ENCODE measurements at places on chromosomes 1 and 21.

DNA sequence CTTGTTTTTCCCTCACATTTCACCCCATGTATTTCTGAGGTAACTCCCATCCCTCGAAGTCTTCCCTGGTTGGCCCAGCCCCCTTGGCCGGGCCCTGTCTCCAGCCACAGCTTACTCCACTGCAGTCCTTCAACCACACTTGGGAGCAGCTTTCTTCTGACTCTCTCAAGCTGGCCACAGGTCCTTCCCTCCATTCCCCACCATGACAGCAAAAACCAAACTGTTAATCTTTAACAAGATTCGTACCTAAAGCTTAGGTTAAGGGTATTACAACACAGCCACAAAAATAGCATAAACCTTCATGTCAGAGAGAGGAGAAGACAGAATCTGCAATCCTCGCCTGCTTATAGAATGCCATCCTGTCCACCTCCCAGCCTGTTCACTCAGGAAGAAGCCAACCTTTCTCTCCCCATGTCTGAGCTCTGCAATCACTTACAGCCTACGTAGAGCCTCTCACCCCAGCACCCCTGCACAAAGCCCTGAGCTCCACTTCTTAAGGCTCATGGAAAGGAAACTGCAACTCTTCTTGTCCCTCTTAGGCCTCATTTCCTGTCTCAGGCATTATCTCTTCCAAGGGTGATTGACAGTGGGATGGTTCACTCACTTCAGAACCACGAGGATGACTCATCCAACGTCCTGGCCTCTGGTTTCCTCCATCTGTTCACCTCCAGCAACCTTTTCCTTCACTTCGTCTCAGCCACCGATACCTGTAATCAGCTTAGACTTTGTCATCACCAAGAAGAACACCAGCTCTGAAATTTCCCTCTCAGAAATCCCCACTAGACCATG is 72.8 kb downstream of the CD2 start:
- DNase-seq: no peak

DNA sequence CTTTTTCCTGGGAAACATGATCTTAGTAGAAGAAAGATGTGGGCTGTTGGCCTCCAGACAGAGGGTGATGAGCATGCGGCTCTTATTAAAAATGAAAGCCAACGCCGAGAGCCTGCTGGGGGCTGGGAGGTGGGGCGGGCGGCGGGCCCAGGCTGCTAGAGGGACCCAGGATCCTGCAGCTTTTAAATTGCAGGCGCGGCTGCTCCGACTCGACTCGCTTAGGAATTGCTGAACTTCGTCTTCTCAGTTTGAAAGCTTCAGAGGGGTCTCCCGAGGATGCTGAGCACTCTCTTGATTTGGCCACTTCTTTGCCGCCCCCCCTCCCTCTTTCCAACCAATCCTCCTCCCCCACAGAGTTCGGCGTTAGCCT is 1.2 kb downstream of the AGPAT3 start:
- DNase-seq: no peak

DNA sequence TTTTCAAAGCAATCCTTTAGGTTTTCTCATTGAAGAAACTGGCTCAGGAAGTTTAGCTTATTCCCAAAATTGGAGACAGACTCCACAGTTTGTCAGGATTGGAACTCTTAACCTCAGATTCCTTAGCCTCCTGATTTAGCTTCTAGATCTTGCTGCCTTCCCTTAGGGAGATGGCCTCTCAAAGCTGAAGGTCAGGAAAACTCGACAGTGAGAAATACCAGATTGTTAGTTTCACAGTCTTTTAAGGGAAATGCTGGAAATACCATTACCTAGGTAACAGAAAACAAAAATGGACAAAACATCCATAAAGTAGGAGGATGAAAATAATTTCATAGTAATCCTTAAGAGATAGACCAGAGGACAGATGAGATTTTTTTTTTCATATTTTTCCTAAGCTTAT is 7.8 kb downstream of the RASAL2 start:
- no peak for DNase-seq

DNA sequence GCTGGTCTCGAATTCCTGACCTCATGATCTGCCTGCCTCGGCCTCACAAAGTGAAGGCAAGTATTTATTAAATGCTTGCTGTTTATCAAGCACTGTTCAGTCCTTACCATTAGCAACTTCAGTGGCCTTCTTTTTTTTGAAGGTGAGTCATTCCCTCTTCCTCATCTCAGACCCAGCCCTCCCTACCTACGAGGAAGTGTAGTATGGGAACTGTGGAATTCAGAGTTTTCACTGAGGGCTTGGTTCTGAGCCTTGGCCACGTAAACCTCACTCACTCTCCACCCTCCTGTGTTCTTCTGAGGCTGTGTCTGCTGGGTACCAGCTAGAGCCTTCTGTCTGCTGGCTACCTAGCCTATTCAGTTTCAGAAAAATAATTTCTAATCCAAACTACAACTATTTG is 218.3 kb upstream of the SGIP1 start:
- no peak for DNase-seq

DNA sequence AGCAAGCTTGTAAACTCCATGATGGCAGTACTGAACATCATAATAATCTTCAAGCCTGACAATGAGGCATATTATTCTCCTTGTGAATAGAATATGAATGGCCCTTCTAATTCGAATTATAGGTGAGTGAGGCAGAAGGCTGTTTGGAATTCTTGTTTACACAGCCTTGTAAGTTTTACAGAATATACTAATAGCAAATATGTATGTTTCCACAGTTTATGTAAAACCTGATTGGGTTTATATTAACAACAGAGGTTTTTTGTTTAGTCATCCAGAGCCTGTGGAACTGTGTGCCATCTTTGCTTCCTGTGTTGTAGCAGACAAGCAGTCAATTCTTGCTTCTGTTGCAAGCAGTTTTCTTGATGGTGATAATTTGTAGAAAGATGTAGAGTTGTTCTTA is 8.0 kb downstream of the OSBPL9 start:
- DNase-seq: no peak

DNA sequence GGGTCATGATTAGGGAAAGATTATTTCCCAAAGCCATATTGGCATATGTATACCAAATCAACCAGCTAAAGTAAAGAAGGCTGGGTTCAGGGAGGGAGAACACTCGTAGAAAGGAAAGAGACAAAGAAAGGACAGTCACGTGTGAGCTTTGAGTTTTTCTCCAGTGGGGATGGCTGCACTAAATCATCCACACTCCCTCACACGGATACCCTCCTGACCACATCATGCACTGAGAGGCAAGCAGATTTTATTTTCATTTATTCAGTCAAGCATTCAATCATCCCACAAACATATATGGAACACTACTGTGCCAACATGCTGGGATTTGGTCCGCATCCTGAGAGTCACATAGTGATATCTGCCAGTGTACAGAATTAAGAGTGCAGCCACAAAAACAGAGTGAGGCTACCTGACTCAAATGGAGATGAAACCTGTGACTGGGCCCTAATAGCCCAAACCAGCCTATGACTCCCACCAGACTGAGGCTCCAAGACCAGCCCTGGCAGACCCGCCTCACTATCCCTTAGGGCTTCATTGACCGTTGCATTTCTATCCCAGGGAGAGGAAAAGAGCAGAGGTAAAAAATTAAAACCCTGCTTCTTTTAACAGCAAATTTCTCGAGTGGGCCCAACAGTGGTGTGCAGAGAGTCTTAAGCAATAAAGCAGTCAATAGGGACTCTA is 155.9 kb downstream of the BARHL2 start:
- DNase-seq: no peak

DNA sequence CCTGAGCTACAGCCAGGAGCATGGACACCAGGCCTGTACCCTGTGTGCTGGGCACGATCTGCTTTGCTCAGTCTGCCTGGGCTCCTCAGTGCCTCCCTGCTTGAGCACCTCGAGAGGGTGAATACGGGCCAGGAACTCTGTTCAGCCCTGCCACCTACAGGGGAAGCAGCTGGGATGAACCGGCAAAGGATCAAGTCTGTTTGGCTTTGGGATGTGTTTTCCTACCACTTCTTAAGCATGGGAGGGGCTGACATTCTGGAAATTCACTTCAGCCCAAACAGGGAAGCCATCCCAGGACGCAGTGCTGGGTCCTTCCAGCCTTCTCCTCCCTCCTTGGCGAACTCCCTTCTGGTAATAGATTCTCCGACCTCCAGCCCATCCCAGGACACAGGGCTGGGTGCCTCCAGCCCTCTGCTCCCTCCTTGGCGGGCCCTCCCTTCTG is 55.8 kb upstream of the SELENON start:
- no peak for DNase-seq

GRCh38 chr1:153796786-153797659 is 21.8 kb downstream of the SLC27A3 start:
- DNase-seq: no peak

GRCh38 chr1:1058921-1059493 is 15.1 kb downstream of the RNF223 start:
- no peak for DNase-seq

GRCh38 chr1:53579221-53580008 is 120.2 kb downstream of the DMRTB1 start:
- DNase-seq: no peak

GRCh38 chr1:205965036-205965884 is 22.0 kb upstream of the SLC26A9 start:
- no peak for DNase-seq

DNA sequence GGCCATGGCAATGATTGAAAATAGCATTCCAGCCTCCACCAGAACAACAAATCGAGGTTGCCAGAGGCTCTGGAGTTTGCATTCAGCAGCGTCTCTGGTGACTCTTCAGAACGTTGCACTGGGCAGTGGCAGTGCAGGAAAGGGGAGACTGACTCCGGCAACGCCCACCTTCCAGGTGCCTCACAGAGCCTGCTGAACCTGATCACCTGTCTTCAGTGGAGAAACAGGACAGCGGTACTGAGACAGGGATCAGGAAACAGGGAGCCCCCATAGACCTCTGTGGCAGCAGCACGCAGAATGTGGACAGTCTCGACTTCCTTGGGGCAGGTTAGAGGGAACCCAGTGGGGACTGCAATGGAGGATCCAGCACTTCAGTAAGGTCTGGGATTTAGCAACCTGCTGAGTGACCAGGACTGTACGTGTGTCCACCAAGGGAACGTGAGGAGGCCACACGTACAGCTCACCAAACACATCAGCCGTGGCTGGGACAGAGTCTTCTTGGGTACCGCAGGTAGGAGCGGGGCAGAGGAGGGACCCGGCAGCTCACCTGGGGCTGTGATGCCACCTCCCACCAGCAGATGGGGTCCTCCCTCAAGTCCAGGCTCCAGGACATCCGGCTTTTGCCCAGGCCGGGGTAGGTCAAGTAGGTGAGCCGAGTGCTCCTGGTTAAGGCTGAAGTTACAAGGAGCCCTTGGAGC is 128.6 kb downstream of the PRDM2 start:
- no peak for DNase-seq

GRCh38 chr1:91685994-91686393 is 185.3 kb downstream of the CDC7 start:
- DNase-seq: no peak

DNA sequence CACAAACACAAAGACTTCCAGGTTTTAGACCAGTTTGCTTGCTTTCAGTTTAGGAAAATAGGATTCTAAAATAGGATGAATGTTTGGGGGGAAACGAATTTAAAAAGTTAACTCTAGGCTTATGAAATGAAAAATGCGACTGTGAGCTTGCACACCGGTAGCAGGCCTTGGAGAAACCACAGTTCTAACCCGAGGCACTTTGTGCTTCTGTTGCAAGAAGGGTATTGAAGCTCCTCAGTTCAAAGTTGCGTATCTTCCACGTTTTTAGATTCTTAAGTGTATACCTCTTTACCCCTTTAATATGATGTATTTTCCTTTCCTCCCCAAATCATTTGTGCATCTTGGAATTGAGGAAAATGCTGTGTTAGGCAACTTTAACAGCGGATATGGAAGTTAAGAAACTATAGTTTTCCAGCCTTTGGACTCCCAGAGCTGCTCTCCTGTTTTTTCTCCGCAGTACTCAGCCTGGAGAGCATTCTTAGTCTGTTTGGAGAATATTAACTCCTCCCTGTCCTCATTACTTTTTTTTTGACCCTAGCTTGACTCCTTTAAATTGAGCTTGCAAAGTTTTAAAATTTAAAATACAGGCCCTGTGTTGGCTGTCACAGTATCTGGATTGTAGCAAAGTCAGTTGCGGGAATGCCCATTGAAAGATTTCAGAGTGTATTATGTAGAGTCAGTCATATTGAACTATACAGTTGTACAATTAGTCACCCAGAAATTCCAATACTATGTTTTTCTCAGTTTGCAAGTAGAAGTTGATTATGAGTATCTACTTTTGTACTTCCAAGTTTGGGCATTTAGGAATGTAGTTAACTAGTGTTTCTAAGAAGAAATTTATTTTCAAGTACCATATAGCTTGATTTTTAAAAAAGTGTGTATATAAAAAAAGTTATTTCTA is 2.6 kb downstream of the MRPS6 start:
- no peak for DNase-seq

- DNase-seq: no peak
Measured at GRCh38 chr1:97824624-97825023, 96.2 kb downstream of the DPYD start.

DNA sequence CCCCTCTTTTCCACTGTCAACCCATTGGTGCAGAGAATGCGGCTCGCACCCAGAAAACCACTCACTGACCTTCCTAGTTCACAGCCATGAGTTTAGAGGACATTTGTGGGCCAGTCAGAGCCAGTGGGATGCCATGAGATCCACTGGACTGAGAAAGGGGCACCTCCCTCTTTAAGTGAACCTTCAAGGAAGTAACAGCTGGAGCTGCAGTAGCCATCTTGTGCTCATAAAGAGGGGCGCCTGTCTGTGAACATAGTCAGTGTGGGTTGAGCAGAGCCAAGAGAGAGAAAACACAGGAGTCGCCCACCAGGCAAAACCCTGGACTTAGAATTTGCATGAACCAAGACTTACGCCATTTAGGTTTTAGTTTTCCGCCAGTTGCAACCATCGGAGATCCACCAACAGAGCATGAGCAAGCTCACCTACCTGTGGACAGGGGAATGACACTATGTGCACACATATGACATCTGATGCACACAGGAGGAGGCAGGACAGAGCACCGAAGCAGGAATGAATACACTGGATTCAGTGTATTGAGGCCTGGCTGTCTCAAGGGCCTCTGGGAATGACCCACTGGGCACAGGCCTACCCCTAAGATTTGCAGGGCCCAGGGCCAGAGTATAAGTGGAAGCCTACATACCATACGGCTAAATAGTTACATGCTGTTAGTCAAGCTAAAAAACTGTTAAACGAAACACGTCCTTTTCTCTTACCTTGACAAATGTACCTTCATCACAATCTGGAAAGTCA is 151.6 kb downstream of the GRIK3 start:
- no peak for DNase-seq

DNA sequence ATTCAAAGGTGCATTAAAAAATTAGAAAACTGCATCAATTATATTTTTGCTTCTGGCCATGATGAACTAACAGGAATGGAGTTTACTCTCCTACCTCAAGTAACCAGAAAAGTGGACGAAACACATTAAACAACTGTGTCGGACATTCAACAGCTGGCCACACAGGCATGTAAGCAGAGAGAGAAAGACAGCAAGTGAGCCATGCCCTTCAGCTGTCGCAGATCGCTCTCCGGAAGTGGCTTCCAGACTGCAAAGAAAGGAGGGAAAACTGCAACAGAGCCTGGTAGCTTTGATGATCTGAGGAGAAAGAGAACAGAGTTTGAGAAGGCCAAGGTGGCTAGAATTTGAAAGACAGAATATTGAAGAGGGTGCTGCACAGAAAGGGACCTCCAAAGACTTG is 557.2 kb downstream of the MATN1 start:
- DNase-seq: no peak

Measured in glomerular endothelial cell (primary cell).